ENCODE measurements at places on chromosomes 11 and 22. TPM values are rescaled to one million over a fixed set of nuclear protein-coding genes. Genes with fewer than 3 reads are reported as not detected.

Gene NRGN
- not detected for total RNA-seq

Gene EMID1
- 1.00 TPM for total RNA-seq

Gene CARD10
- 1.5 TPM for total RNA-seq

Gene SYT8
- not detected for total RNA-seq
